Tibial nerve (tissue), 4 donors: ENCODE measurements at places on chromosomes 1 and 21. TPM values are rescaled to one million over a fixed set of nuclear protein-coding genes. Genes with fewer than 3 reads are reported as not detected.
A peak's percentile ranks its signal among the peaks of the same experiment; 100 is the strongest.

CGN gene
- 4.9 TPM for total RNA-seq

TMEM82 gene
- not detected for total RNA-seq

LRRC39 gene
- 2.5 TPM for total RNA-seq

EXO1 gene
- not detected for total RNA-seq

S100A8 gene
- total RNA-seq: 2.4 TPM

IL19 gene
- total RNA-seq: not detected

TMEM61 gene
- total RNA-seq: 0.84 TPM

CLIC6 gene
- total RNA-seq: 3.3 TPM

CLDN8 gene
- not detected for total RNA-seq

GRCh38 chr21:42847051-42847707 lies 32.2 kb downstream of the WDR4 start:
- no peak overlapping the region for H3K27ac ChIP-seq
- H3K36me3 ChIP-seq: peaks cover 91% of the 10 kb centered on the region
- DNase-seq: no peak
- H3K4me3 ChIP-seq: no peak overlapping the region
- H3K27me3 ChIP-seq: no peaks in the 10 kb centered on the region

GRCh38 chr1:9402256-9402616 lies 109.5 kb downstream of the SPSB1 start:
- H3K36me3 ChIP-seq: no peaks in the 10 kb centered on the region
- H3K4me1 ChIP-seq: peaks cover 5% of the 10 kb centered on the region
- H3K27me3 ChIP-seq: no peaks in the 10 kb centered on the region
- H3K27ac ChIP-seq: no peak overlapping the region

DNA sequence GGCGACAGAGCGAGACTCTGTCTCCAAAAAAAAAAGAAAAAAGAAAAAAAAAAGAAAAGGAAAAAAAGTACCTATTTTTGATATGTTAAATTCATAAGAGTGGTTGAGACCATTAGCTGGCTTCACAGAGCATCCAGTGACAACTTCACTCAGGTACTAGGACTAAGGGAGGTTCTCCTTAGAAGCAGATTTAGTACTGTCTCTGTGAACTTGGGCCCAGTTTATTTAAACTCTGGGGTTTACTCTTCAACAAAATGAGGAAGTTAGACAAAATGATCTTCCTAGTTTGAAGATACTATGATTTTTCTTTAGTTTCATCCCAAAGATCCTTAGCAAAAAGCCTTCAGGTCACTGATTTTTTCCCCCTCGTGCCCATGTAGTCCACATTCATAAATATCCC lies 21.2 kb downstream of the MACO1 start:
- H3K27ac ChIP-seq: no peak overlapping the region
- no peaks in the 10 kb centered on the region for H3K36me3 ChIP-seq
- H3K27me3 ChIP-seq: no peaks in the 10 kb centered on the region
- no peak overlapping the region for H3K4me3 ChIP-seq

- no peak overlapping the region for H3K27ac ChIP-seq
- no peaks in the 10 kb centered on the region for H3K36me3 ChIP-seq
- no peak for DNase-seq
Observed at GRCh38 chr1:190244406-190244805, 233.3 kb downstream of the BRINP3 start.

- H3K27ac ChIP-seq: no peak overlapping the region
- no peak for DNase-seq
- no peak overlapping the region for H3K4me3 ChIP-seq
- H3K4me1 ChIP-seq: no peaks in the 10 kb centered on the region
- no peaks in the 10 kb centered on the region for H3K36me3 ChIP-seq
Observed at GRCh38 chr21:27061770-27062169, 94.9 kb upstream of the ADAMTS5 start.

DNA sequence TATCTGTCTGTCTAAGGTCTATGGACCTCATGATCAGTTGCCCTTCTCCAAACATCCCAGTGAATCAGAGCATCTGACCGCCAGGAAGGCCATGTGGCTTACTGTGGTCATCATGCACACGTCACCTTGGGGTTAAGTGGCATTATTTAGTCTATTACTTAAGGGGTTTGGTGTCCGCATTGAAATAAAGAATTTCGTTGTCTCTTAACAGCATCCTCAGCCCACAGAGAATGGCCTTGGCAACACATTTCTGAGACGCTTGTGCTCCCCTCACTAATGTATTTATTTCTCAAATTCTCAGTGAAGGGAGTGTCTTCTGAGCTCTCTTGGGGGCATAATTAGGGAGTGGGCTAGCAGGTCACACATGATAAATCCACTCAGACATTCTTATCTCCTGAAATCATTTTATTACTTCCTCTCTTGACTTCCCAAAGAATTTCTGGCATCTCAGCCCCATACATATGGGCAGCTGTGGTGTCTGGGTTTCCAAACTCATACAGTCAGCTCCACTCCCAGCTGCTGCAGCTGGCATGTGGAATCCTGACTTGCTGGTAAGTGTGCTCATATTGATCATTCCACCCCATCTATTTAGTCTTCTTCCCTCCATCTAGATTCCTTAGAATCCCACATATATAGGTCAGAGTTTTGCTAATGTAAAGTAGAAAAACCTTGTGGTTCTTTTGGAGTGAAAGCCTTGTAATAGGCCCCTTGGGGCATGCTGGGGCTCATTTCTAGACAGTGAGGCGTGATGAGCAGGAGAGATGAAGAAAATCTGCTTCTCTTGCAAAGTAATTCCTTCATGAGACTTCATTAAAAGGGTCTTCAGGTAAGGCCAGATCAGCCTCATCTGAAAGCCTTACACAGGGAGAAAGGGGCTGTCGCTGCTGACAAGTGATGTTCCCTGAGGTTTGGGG lies 110.5 kb downstream of the HHAT start:
- no peaks in the 10 kb centered on the region for H3K36me3 ChIP-seq
- H3K4me1 ChIP-seq: no peaks in the 10 kb centered on the region
- H3K4me3 ChIP-seq: no peak overlapping the region
- H3K27me3 ChIP-seq: no peaks in the 10 kb centered on the region
- no peak for DNase-seq
- no peak overlapping the region for H3K27ac ChIP-seq

- H3K27ac ChIP-seq: peak overlapping the region; percentile 94
- no peak for DNase-seq
- H3K36me3 ChIP-seq: no peaks in the 10 kb centered on the region
- no peaks in the 10 kb centered on the region for H3K27me3 ChIP-seq
Observed at GRCh38 chr1:180503280-180503862, 994 bp upstream of the ACBD6 start.

GRCh38 chr21:42203321-42203720 lies 15.6 kb upstream of the ABCG1 start:
- H3K27ac ChIP-seq: no peak overlapping the region
- DNase-seq: no peak
- no peaks in the 10 kb centered on the region for H3K36me3 ChIP-seq
- no peak overlapping the region for H3K4me3 ChIP-seq

DNA sequence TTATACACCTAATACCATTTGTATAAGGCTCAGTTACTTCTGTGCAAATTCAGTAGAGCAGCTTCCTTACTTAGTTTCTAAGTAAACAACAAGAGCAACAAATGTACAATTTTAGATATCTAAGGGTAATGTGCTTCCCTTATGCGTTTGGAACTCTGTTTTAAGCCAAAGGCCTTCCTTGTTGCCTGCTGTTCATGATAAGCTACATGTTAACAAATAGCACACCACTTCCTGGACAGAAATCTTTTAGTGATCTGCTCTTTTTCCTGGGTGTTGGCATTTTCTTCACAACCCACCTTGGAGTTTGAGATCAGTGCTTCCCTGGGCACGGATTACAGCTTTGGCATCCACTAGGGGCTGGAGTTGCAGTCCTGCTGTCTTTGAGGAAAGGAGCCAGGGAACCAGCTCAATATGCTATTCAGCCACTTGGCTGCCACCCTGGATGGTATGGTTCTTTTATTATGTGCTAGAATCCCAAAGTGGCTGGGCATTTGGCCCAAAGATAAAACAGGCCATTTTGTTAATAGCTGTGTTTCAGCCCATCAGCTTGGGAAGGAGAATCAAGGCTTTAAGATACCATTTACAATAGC lies 55.6 kb upstream of the ADAR start:
- no peak for DNase-seq
- H3K4me1 ChIP-seq: no peaks in the 10 kb centered on the region
- H3K36me3 ChIP-seq: no peaks in the 10 kb centered on the region

DNA sequence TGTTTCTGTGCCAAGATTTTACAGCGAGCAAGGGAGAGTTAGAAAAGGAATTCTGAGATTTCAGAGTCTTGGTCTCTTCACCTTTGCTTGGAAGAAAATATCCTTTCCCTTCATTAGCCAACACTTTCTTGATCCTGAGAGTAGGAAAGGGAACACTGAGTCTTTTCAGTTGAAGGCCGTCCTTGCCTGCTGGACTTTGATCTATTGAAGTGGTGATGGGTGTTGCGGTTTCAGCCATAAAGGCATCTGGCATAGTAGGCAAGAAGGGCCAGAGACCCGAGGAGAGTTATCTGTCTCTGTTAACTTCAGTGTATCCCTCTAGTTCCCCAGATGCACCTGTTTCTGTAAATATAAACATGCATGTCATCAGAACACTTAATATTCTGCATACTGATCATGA lies 9.7 kb downstream of the SELE start:
- H3K36me3 ChIP-seq: no peaks in the 10 kb centered on the region
- no peak for DNase-seq
- H3K4me1 ChIP-seq: no peaks in the 10 kb centered on the region

DNA sequence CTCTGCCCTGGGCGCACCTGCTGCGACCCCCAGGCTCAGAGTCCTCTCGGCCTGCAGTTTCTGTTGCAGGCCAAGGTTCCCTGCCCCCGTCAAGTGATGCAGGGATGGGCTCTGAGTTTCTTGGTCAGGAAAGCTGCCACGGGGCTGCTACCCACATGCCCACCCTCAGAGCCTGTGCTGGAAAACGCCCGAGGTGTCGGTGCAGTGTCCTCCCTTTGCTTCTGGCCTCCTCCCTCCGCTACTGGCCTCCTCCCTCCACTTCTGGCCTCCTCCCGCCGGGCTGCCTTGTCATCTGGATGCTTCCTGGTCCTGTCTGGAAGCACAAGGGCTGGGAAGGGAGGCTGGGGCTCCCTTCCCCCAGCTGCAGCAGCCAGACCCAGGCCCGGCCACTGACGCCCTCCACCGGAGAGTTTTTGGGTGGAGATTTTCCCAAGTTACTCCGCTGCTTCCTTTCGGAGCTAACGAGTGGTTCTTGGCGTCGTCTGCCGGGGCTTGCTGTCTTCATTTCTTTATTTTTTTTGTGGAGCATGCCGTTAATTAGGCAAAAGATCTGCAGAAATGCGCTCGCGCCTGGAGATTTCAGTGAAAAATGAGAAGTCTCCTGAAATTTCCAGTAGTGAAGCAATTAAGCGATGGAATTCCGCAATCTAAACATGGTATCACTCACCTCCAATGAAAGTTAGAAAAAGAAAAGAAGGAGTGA lies 17.4 kb downstream of the PRDM16 start:
- H3K4me1 ChIP-seq: no peaks in the 10 kb centered on the region
- no peak overlapping the region for H3K4me3 ChIP-seq
- no peak overlapping the region for H3K27ac ChIP-seq
- DNase-seq: no peak
- no peaks in the 10 kb centered on the region for H3K27me3 ChIP-seq

GRCh38 chr1:20033420-20033819 lies 36.6 kb upstream of the PLA2G5 start:
- H3K4me3 ChIP-seq: no peak overlapping the region
- no peak overlapping the region for H3K27ac ChIP-seq
- no peaks in the 10 kb centered on the region for H3K27me3 ChIP-seq

GRCh38 chr1:33537885-33538284 lies 65.4 kb downstream of the ZSCAN20 start:
- H3K36me3 ChIP-seq: no peaks in the 10 kb centered on the region
- no peak overlapping the region for H3K4me3 ChIP-seq
- H3K27me3 ChIP-seq: no peaks in the 10 kb centered on the region
- no peak for DNase-seq
- no peaks in the 10 kb centered on the region for H3K4me1 ChIP-seq

- no peaks in the 10 kb centered on the region for H3K27me3 ChIP-seq
- DNase-seq: no peak
- peaks cover 73% of the 10 kb centered on the region for H3K36me3 ChIP-seq
- H3K4me1 ChIP-seq: peaks cover 31% of the 10 kb centered on the region
- H3K27ac ChIP-seq: no peak overlapping the region
Observed at GRCh38 chr1:26832249-26832960, 5.9 kb downstream of the ZDHHC18 start.

DNA sequence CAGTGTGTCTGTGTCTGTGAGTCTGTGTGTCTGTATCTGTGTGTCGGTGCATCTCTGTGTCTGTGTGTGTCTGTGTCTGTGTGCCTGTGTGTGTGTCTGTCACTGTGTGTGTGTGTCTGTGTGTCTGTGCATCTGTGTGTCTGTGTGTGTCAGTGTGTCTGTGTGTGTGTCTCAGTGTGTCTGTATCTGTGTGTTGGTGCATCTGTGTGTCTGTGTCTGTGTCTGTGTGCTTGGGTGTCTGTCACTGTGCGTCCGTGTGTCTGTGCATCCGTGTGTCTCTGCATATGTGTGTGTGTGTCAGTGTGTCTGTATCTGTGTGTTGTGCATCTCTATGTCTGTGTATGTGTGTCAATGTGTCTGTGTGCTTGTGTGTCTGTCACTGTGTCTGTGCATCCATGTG lies 44.7 kb upstream of the POFUT2 start:
- H3K4me3 ChIP-seq: no peak overlapping the region
- no peaks in the 10 kb centered on the region for H3K27me3 ChIP-seq
- DNase-seq: no peak
- H3K36me3 ChIP-seq: no peaks in the 10 kb centered on the region
- H3K4me1 ChIP-seq: peaks cover 28% of the 10 kb centered on the region
- no peak overlapping the region for H3K27ac ChIP-seq

DNA sequence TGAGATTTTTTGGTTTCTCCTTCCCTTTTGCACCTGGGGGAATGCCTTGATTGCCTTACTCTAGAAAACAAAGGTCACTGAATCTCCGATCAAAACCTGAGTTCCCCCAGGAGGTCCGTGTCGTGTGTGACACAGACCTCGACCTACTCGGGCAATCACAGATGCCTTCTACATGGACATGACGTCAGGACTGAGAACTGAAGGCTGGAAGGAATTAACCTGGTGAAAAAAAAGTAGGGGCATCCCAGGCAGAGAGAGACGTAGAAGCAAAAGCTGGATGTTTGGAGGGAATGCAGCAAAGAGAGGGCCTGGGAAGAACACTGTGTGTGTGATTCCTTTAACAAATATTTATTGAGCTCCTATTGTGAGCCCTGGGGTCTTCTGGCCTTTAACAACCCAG lies 178.0 kb downstream of the PRDM2 start:
- H3K27ac ChIP-seq: no peak overlapping the region
- no peaks in the 10 kb centered on the region for H3K36me3 ChIP-seq
- DNase-seq: no peak
- H3K4me1 ChIP-seq: no peaks in the 10 kb centered on the region
- H3K27me3 ChIP-seq: no peaks in the 10 kb centered on the region
- no peak overlapping the region for H3K4me3 ChIP-seq
